ENCODE measurements at places on chromosomes 6 and 20.

- DNase-seq, result no peak
These were observed 74.6 kb upstream of the CD93 start for GRCh38 chr20:23160536-23161243.

DNA sequence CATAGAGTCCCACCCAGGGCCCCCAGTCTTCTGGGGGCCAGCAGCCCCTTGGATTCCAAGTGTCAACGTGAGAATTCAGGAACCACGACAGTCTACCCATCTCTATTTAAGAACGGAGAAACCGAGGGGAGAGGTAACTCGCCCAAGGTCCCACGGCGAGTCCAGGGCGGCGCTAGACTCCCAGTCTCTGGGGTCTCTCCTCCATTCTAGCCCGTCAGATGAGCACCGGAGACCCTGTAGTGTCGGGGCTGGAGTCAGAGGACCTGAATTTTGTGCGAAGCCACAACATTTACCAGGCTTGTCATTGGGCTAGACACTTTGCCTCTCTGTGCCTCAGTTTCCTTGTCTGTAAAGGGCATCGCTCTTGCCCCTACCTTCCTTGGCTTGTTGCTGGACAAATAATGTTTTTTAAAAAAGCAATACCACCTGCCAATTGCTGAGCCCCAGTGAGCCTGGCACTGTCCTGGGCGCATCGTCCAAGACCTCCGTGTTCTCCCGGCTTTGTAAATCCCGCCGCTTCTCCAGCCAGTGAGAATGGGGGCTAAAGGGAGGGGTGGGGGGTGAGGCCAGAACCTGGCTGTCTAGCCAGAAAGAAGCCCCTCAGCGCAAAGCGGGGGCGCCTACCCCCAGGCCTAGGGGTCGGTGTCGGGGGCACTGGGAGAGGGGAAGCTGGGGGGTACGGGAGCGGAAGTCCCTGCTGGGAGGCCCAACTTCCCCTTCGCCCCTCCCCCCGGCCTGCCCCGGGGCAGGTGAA is 91.7 kb downstream of the NCR2 start:
- no peak for DNase-seq

DNA sequence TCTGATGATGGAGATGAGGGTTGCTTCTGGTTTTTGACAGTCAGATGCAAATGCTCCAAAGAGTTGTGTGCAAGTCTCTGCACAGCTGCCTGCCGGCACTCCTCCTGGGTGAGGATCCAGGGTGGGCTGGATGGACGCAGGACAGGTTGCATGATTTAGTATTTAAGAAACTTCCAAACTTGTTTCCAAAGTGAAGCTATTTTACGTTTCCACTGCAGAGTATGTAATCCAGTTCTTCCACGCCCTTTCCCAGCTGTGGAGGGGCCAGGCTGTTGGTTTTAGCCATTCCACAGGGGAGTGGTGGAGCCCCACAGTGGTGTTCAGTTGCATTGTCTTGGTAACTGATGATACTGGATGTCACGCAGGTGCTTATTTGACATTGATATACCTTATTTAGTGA is 157.3 kb downstream of the THBS2 start:
- DNase-seq, result no peak

DNA sequence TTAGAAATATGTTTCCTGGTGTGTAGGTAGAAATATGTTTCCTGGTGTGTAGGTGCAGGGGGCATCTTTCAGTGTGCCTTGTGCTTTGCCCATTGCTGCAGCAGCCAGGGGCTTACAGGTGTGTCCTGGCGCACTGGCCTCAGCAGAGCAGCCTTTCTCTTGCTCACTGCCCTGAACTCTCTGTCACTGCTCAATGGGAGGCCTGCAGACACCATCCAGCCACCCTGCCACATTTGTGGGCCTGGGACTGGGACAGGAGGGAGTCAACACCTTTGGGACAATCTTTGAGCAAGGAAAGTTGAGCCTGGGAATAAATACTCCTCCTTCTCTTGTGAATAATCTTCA is 62.4 kb upstream of the RBM24 start:
- no peak for DNase-seq

DNA sequence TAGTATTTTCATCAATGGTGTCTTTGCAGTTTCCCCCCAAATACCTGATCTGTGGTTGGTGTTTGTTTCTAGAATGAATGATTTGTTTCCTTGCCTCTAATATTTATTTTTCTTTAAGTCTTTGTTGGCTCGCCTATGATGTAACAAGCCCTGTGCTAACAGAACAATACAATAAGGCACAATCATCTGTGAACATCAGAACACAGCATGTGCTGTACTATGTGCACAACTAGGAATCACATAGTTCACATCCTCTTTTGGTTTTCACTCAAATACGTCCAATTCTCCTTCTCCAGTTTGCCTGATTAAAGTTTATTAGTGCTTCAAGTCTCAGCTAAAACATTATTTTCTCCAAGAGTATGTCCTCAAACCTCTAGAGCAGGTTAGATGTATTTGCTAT is 613.1 kb downstream of the EPHA7 start:
- DNase-seq, result no peak

DNA sequence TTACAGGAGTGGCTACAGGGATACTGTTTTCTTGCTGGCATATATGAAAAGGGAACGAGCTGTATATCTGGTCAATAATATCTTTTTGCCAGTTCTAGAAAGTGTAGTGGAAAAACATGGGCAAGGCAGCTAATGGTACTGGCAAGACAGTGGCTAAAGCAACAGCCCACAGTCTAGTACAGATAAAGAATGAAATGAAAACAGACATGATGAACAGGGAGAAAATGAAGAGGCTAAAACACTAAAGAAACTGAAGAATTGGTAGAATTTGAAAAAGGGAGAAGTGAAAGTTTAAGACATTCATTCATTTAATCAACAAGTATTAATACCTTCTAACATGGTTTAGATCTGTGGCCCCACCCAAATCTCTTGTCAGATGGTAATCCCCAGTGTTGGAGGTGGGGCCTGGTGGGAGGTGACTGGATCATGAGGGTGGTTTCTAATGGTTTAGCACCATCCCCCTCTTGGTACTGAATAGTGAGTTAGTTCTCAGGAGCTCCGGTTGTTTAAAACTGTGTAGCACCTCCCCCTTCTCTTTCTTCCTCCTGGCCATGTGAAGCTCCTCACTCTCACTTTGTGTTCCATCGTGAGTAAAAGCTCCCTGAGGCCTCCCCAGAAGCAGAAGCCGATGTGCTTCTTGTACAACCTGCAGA is 18.1 kb downstream of the FAM184A start:
- DNase-seq, result no peak

DNA sequence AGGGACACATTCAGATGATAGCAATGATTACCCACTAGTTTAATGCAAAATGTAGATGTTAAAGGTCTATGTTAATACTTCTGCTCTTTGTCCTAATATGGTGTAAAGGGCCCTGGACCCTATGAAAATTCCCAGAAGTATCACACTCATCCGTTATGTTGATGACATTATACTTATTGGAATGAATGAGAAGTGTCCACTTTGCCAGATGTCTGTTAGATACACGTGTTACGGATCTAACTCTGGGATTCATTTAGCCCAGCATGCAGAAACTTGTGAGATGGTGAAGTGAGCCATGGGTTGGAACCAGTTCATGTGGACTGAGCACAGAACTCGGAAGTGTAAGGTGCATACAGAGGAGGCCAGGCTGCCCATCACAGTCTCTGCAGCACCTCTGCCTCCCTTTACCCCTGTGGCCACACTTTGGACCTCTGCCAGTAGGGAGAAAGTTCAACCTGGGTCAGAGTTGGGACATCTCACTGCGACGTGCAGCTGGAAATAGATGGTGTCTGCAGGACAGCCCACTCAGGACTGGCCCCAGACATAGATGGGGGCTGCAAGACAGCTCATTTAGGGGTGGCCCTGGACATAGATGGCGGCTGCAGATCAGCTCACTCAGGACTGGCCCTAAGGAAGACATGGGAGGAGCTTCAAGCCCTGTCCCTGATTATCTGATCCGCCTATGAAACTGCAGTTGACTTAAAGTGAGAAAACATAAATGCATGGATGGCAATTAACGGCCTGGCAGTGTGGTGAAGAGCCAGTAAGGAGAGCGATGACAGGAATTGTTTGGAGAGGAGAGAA is 71.2 kb upstream of the THBS2 start:
- DNase-seq, result no peak

GRCh38 chr20:31415653-31416052 is 9.6 kb upstream of the DEFB121 start:
- DNase-seq, result no peak

DNA sequence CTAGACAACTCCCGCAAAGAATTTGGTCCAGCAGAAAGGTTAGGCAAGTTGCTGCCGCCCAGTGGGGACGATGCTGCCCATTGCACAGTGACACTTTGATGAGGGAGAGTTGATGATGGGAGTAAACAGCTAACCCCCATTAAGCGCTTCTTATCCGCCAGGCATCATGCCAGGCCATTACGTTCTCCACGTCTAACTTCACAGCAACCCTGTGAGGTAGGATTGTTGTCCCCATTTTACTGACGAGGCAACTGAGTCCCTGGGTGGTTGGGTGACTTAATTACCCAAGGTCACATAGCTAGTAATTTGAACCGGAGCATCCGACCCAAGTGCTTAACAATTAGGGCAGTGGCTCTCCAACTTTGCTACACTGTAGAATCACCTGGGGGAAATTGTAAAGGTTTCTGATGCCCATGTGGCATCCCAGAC is 738 bp downstream of the RALGAPB start:
- DNase-seq, result no peak

DNA sequence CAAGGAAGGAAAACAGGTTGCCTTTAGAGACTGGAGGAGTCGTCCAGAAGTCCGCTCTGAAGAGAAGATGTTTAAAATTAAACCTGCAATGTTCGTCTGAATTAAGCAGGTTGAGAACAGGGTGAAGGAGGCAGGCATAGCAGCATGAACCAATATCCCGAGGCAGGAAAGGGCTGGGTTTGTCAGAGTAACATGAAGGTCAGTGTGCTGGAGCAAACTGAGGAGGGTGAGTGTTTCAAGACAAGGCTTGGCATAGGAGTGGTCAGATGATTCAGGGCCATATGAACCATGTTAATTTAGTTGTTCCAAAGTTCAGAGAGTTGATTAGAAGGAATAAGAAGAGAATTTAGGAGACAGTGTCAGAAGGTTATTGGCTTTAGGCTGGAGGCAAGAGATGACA is 93.3 kb downstream of the UTRN start:
- DNase-seq, result no peak

DNA sequence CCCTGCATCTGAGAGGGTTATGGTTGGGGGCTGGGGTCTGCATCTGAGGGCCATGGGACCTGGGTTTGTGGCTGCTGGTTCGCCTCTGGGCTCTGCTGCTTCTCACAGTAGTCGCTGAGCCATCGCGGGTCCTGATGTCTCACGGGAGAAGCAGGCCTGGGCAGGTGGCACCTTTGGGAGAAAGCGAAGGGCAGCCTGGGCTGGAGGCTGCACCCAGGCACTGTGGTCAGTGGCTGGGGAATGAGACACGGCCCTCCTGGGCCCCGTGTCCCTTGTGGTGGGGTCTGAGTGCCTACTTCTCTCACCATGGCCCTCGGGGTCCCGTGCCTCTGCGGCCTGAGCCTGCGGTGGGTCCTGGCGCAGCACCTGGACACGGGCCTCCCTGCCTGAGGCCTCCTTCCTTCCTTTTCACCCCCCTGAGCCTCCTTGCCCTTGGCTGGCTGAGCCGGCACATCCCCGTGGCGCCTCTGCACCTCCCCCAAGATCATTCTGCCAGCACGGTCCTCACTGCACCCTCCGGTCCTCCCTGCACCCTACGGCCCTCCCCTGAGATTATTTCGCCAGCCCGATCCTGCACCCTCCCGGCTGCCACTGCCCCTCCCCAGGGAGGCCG is 206.0 kb downstream of the ERMARD start:
- DNase-seq, result no peak

DNA sequence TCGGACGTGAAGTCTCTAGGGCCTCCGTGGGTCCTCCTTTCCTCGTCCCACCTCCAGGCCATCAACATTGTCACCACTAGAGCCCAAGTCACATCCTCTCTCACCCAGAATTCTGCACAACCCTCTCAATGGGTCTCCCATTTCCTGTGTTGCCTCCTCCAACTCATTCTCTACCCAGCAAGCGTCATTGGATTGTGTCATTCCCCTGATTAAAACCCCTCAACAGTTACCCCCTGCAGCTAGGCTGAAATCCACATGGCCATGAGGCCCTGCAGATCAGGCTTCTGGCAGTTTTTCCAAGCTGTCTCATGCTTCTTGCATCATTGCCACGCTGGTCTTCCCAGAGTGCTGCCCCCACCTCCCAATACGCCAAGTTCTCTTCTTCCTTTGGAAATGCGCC is 12.9 kb upstream of the FAM210B start:
- DNase-seq, result no peak

DNA sequence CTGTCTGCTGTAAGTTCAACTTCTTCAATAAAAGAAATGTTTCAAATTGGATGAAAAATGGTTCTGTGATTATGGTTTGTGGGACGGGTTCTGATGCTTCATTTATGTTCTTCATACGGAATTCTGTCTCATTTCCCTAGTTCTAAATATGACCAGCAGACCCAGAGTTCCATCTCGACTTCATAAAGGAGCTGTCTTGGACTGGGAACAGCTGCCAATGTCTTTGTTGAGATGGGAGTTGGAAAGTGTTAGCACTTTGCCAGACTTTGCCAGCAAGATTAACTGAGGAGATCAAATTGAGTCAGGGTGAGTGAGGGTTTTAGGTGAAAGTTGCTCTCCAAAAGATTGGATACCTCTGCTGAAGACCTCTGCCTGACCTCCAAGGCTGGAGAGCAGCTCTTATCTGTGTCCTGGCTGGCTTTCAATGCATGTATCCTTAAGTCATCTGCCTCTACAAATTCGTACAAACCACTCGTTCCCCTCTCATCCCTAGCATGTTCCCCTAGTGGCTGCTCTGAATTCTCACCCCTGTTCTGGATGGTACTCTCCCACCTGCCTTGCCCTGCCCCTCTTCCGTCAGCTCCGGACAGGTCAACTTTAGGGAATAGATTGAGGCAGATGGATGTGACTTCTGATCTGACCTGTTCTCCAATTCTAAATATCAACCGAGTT is at the start of gene EFCAB8:
Gene EFCAB8, plus strand, starts transcription at position 223 of the 672 bp plus-strand sequence. CDS start 4,870 bp downstream, outside the sequence.
- no peak for DNase-seq

DNA sequence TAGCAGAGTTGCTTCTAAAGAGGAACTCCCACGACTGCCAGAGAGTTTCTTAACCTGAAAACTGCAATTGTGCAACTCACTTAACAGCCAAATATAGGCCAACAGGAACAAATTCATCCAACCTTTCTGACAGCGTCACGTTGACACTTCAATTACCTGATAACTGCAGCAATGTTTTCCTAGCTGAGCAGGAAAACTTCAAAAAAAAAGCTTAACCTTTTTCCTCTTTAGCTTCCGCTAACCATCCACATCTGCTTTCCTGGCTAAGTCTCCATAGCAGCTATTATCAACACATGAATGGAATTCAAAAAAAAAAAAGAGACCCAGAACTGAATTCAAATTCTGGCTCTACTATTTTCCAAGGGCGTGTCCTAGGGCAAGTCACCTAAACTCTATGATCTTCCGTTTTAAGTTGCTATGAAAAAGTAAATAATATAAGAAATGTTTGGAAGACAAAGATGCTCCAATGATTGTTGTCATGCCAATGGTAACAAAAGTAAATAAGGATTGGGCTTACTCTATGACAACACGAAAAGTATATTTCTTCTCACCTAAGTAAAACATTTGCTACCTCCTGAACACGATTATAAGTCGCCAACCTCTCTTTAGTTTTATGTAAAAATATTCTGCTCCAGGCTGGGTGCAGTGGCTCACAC is 524.6 kb upstream of the JARID2 start:
- DNase-seq, result no peak

- DNase-seq, result no peak
These were observed 73.8 kb upstream of the CD93 start for GRCh38 chr20:23159947-23160318.
